ENCODE measurements at places on chromosomes 13 and 19.

DNA sequence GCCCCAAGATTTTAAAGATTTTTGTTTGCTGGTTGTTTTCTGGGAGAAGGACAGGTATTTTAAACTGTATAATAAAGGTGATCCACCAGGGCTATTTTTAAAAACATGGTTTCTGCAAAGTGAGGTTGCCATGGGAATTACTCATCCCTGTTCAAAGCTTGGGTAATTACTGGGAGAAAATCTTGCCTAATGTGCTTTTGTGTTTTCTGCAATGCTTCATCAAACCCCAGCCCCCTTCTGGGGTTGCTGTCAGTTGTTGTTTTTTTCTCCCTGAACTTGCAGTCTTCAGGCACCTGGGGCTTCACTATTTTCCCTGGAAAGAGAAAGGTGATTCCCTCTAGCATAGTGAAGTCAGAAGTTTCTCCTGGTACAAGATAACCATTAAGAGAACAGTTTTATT is 277.2 kb downstream of the NALCN start:
- no peak for DNase-seq

- DNase-seq: no peak
These were observed 763.2 kb upstream of the SPRY2 start for GRCh38 chr13:81104035-81104715.

- no peak for DNase-seq
These were observed 480.4 kb downstream of the FOXO1 start for GRCh38 chr13:40186041-40186440.

GRCh38 chr13:40047322-40047771 is 391.9 kb downstream of the COG6 start:
- no peak for DNase-seq

DNA sequence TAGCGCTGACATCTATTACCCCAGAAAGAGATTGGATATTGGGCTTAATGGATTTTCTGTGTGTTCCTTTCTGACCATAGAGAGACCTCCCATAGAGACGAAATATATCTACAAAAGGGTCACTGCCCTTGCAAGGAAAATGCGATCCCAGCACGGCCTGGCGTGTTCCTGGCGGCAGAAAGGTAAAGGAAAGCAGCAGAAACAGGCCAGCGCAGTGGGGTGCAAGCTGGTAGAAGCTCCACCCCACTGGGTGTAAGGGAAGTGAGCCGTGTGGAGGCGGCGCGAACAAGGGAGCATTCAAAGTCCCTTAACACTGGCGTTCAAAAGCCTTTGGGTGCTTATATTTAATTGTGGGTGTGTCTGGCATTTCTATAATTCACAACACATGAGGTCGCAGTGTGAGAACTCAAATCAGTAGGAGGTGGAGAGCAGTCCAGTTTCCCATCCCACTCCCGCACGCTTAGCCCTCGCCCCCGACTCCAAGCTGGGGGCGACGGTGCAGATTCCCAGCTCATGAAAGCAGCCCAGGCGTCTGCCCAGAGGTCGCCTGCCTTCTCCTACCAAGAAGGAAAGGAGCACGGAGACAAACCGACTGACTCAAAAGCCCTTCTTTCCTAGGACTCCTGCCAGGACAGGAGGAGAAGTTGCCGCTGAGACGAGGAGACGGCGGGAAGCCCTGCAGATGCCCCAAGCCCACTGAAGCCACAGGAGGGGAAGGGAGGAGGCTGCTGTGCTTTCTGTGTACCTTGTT is 478.4 kb downstream of the FOXO1 start:
- no peak for DNase-seq
